ENCODE measurements at places on chromosomes 12 and 14.

DNA sequence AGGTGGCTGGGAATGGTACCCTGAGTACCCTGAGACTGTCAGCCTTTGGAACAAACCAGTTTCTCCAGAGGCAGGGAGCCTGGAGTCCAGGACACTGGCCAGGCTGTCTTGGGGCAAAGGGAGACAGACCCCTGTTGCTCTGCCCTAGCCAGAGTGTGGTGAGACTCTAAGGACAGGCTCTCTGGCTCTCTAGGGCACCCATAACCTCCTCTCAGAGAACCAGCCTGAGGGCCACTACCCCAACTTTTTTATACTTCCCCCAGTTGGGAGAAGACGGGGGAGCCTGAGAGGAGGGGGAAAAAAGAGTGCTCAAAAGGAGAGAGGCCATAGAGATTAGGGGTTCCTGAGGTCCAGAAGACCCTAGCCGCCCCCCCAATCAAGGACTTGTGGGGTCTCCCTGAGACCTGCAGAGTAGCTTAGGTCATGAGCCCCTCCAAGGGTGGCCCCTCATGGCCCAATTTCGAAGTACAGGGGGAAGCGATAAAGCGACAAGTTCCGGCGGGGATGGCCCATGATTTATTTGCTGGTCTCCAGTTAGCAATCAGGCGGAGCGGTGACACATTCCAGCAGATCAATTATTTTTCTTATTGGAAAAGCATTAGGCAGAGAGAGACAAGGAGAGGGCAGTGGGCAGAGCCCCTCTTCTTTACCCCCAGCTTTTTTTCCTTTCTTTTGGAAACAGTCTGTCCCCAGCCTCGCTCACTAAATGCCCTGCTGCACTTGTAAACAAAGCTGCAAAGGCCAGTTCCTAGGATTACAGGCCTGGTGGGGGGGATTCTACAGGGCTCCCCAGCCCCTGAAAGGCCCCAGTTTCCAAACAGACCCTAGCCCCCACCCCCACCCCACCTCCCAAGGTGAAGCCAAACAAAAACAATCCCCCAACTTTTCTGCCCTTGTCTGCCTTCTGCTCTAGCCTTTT lies 1.5 kb downstream of the HOXC8 start:
- H3K4me1 ChIP-seq = no peaks in the 10 kb centered on the region
- H3K27ac ChIP-seq = no peak overlapping the region
- DNase-seq = no peak
- peaks cover 79% of the 10 kb centered on the region for H3K27me3 ChIP-seq
- no peaks in the 10 kb centered on the region for H3K36me3 ChIP-seq
- H3K4me3 ChIP-seq = no peak overlapping the region

DNA sequence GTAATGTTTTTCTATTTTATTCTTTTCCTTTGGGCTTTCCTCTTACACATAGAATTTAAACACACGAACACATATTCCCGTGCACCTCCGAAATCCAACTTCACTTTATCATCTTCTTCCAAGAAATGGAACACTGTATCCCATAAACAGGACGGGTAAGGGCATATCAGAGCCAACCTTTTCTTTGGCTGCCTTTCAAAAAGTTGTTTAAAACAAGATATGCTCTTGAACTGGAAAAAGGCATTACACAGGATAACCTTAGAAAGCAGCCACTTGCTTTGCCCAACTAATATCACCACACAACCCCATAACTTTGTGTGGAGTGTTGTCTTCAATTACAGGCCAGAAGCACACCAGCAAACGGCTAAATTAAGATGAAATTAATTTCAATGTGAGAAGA lies 65.3 kb upstream of the CDKN3 start:
- H3K4me1 ChIP-seq = no peaks in the 10 kb centered on the region
- no peak overlapping the region for H3K4me3 ChIP-seq
- H3K36me3 ChIP-seq = no peaks in the 10 kb centered on the region
- DNase-seq = no peak
- H3K27me3 ChIP-seq = no peaks in the 10 kb centered on the region
- H3K27ac ChIP-seq = no peak overlapping the region

DNA sequence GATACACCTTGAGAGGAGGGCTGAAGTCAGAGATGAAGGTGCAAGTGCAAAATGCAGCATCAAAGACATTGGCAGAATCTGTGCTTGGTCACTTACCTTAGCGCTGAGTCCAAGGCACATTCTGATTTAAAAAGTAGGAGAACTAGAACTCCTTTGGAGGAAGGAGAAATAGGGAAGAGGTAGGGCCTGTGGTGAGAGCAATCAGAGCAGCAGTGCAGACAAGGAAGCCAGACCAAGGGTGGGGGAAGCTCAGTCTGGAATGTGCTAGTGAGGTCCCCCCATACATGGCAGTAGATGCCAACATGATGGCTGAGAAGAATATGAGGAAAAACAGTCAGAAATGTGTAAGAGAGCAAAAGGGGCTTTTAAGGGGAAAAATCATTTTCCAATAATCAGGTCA lies 206.5 kb downstream of the SSPN start:
- H3K27me3 ChIP-seq = no peaks in the 10 kb centered on the region
- no peaks in the 10 kb centered on the region for H3K36me3 ChIP-seq
- no peak overlapping the region for H3K4me3 ChIP-seq
- DNase-seq = no peak
- no peaks in the 10 kb centered on the region for H3K4me1 ChIP-seq
- H3K27ac ChIP-seq = no peak overlapping the region

DNA sequence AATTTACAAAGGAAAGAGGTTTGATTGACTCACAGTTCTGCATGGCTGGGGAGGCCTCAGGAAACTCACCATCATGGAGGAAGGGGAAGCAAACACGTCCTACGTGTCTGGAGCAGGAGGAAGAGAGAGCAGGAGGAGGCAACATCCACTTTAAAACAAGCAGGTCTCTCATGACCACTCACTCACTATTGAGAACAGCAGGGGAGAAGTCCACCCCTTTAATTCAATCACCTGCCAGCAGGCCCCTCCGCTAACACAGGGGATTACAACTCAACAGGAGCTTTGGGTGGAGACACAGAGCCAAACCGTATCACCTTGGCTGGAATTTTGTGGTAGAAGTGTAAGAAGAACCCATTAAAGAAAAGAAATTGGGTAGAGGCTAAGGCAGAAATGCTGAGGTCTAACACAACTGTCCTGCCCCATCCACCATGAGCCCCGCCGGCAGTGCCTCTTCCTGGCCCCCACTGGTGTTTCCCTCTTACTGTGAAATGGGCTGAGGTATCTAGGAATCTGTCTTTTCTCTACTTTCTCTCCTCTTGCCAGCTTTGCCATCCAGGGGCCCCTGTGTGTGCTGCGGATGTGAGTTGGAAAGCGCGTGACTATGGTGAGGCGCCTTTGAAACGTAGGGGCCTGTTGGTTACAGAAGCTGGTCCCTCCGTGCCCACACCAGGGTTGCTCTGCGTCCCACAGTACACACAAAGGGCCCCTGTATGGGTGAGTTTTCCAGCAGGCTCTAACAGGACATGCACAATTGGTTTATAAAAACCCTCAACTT lies 108.0 kb upstream of the TMEM132D start:
- H3K4me3 ChIP-seq = no peak overlapping the region
- H3K27me3 ChIP-seq = peaks cover 4% of the 10 kb centered on the region
- H3K4me1 ChIP-seq = no peaks in the 10 kb centered on the region

GRCh38 chr14:82182646-82183045 lies 649.0 kb upstream of the SEL1L start:
- H3K36me3 ChIP-seq = no peaks in the 10 kb centered on the region
- no peak overlapping the region for H3K4me3 ChIP-seq
- no peaks in the 10 kb centered on the region for H3K27me3 ChIP-seq
- no peaks in the 10 kb centered on the region for H3K4me1 ChIP-seq
- no peak overlapping the region for H3K27ac ChIP-seq

DNA sequence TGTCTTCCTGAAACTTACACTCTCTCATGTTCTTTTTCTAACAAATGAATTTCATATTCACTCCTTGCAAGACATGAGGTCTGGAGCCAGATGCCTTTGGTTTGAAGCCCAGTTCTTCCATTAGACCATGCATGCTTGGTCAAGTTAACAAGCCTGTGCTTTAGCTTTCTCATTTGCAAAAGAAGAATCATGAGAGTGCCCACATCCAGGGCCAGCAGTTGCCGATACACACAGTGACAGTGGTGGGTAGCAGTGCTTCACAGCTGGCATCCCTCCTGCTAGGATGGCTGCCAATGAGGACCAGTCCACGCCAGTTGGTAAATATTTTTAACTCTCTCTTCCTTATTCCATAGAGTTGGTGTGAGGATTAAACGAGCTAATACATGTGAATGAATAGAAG lies 163.1 kb downstream of the PHLDA1 start:
- no peaks in the 10 kb centered on the region for H3K36me3 ChIP-seq
- no peaks in the 10 kb centered on the region for H3K27me3 ChIP-seq
- H3K4me1 ChIP-seq = no peaks in the 10 kb centered on the region
- peak; percentile 63 for DNase-seq

DNA sequence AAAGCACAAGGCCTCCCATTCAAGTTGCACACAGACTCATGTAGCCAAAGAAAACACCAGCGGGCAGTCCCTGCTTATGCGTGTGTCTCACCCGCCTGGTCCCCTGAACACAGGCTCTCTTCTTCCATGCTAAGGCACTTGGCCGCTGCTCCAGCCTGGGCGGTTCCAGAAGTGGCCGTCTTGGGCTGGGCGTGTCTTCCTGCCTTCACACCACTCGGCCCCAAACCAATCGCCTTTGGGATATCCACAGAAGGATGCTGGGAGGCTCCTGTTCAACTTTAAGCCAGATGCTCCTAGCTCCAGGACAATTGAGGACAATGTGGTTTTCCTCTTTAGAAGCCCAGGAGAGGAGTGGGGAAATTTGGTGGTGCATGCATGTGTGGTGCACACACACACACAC lies 2.2 kb downstream of the SCARB1 start:
- H3K27me3 ChIP-seq = no peaks in the 10 kb centered on the region
- peak; percentile 26 for DNase-seq
- no peak overlapping the region for H3K4me3 ChIP-seq
- H3K4me1 ChIP-seq = no peaks in the 10 kb centered on the region
- H3K27ac ChIP-seq = no peak overlapping the region
- no peaks in the 10 kb centered on the region for H3K36me3 ChIP-seq

- DNase-seq = no peak
- H3K27me3 ChIP-seq = no peaks in the 10 kb centered on the region
- H3K4me3 ChIP-seq = no peak overlapping the region
- H3K27ac ChIP-seq = no peak overlapping the region
These were observed 6.0 kb downstream of the P3H3 start for GRCh38 chr12:6834254-6834653.

DNA sequence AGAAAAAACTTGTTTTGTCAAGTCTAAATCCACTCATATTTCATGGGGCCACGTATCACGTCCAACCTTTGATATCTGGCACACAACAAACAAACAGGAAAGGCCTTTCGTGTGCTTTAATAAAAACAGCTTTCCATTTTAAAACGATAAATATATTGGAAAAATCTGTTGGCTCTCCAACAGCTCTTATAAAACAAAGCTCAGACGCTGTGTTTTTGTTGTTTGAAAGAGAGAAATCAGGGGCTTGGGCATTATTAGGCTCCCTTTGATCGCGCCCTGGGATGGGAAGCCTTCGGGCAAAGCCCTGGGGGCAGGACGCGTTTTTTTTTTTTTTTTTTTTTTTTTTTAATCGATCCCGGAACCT lies 429 bp upstream of the PLEKHA5 start:
- no peak for DNase-seq
- peak overlapping the region; percentile 86 for H3K4me3 ChIP-seq
- H3K36me3 ChIP-seq = no peaks in the 10 kb centered on the region
- H3K4me1 ChIP-seq = no peaks in the 10 kb centered on the region
- H3K27me3 ChIP-seq = no peaks in the 10 kb centered on the region
- H3K27ac ChIP-seq = peak overlapping the region; percentile 73

GRCh38 chr12:57210926-57211692 lies 5.5 kb upstream of the NXPH4 start:
- H3K36me3 ChIP-seq = no peaks in the 10 kb centered on the region
- no peaks in the 10 kb centered on the region for H3K27me3 ChIP-seq
- no peak for DNase-seq

GRCh38 chr14:59510001-59510400 lies 25.7 kb downstream of the JKAMP start:
- H3K36me3 ChIP-seq = no peaks in the 10 kb centered on the region
- H3K27me3 ChIP-seq = no peaks in the 10 kb centered on the region
- no peak overlapping the region for H3K4me3 ChIP-seq
- no peak for DNase-seq
- H3K4me1 ChIP-seq = no peaks in the 10 kb centered on the region

GRCh38 chr12:38544330-38545066 lies 227.9 kb downstream of the ALG10B start:
- H3K4me1 ChIP-seq = no peaks in the 10 kb centered on the region
- no peak overlapping the region for H3K27ac ChIP-seq
- DNase-seq = no peak
- no peaks in the 10 kb centered on the region for H3K36me3 ChIP-seq
- H3K27me3 ChIP-seq = no peaks in the 10 kb centered on the region

- H3K27me3 ChIP-seq = no peaks in the 10 kb centered on the region
- no peak overlapping the region for H3K27ac ChIP-seq
- DNase-seq = no peak
- H3K4me1 ChIP-seq = no peaks in the 10 kb centered on the region
- no peak overlapping the region for H3K4me3 ChIP-seq
These were observed 75.2 kb downstream of the SPRING1 start for GRCh38 chr12:116662612-116663144.

GRCh38 chr14:51933191-51933590 lies 56.2 kb upstream of the RTRAF start:
- no peak overlapping the region for H3K27ac ChIP-seq
- no peaks in the 10 kb centered on the region for H3K27me3 ChIP-seq
- DNase-seq = no peak
- no peaks in the 10 kb centered on the region for H3K36me3 ChIP-seq
- no peaks in the 10 kb centered on the region for H3K4me1 ChIP-seq

- no peak overlapping the region for H3K27ac ChIP-seq
- H3K4me3 ChIP-seq = no peak overlapping the region
- DNase-seq = no peak
- no peaks in the 10 kb centered on the region for H3K27me3 ChIP-seq
- no peaks in the 10 kb centered on the region for H3K4me1 ChIP-seq
These were observed 249.1 kb downstream of the DPY19L2 start for GRCh38 chr12:63419154-63419553.

GRCh38 chr12:68374307-68374982 lies 42.3 kb upstream of the MDM1 start:
- DNase-seq = no peak
- no peaks in the 10 kb centered on the region for H3K36me3 ChIP-seq
- H3K4me3 ChIP-seq = no peak overlapping the region
- no peak overlapping the region for H3K27ac ChIP-seq

- no peaks in the 10 kb centered on the region for H3K36me3 ChIP-seq
- H3K4me1 ChIP-seq = peaks cover 6% of the 10 kb centered on the region
- no peak for DNase-seq
These were observed 25.9 kb downstream of the UBE2N start for GRCh38 chr12:93415723-93416464.

DNA sequence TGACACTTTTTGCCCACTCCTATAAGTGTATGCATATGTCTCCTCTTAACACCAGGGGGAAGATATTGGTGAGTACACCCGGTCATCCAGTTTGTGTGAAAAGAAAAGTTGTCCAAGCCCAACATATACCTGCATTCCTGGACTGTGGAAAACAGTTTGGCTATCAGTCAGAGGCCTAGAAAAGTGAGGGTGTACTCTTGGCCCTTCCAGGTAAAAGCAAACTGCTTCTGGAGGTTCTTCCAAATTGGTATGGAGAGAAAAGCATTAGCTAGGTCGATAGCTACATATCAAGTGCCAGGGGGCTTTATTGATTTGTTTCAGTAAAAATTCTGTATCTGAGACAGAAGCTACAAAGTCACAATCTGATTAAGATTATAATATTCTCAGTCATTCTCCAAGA lies 144.0 kb downstream of the SPTSSA start:
- H3K27ac ChIP-seq = no peak overlapping the region
- no peak overlapping the region for H3K4me3 ChIP-seq
- no peaks in the 10 kb centered on the region for H3K36me3 ChIP-seq

All from prostate gland (tissue), 2 donors.